ENCODE measurements at places on chromosomes 13 and 19. TPM values are rescaled to one million over a fixed set of nuclear protein-coding genes. Genes with fewer than 3 reads are reported as not detected.

DNA sequence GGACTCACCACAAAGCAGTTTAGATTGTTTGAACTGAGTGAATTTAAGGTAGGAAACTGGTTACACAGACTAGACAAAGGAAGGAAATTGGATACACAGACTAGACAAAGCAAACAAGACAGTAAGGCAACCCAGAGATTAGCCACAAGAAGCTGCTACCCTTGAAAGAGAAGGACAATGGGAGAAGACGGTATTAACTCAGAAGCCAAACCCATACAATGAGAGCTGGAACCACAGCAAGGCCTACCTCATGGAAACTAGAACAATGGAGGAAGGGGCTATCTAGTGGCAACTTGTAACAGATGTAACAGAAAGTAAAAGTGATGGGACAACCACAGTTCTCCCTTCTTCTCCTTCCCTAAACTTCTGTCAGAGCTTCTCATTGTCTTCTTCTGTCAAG, 410.9 kb upstream of the SPRY2 start:
- DNase-seq, result no peak

GRCh38 chr13:37539976-37540605, 58.5 kb downstream of the POSTN start:
- DNase-seq, result no peak

DNA sequence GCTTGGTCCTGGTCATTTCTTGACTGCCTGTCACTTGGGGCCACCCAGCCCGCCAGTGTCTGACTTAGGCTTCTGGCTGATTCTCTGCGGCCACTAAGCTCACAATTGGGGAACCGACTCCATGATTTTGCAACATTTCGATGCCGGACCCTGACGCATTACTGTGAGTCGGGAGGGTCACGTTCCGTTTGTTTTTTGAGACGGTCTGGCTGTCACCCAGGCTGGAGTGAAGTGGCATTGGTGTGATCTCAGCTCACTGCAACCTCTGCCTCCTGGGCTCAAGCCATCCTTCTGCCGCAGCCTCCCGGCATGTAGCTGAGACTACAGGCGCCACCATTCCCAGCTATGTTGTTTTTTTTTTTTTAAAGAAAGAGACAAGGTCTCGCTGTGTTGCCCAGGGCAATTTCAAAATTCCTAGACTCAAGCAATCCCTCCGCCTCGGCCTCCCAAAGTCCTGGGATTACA, 3.2 kb upstream of the ADAT3 start:
- no peak for DNase-seq

DNA sequence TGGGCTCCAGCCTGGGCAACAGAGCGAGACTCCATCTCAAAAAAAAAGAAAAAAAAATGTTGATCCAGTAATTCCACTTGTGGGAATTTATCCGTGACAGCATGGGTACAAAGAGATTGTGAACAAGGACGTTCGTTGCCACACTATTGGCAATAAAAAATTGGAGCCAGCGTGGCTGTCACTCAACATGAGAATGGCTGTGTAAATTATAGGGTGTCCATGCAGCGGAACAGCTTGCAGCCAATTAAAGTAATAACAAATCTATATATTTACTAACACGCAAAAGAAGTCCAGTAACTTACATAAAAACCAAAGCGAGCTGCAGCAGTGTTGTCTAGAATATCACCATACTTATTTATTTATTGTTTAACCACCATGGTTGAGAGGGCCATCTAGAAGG, 19.3 kb downstream of the DPF1 start:
- DNase-seq, result no peak

The KLK6 gene
- total RNA-seq, result not detected

The FEM1A gene
- 15.8 TPM for total RNA-seq

The CD33 gene
- total RNA-seq, result not detected

Measured in OCI-LY7 (cell line).